ENCODE measurements at places on chromosomes 3 and 15.
A peak's percentile ranks its signal among the peaks of the same experiment; 100 is the strongest.

GRCh38 chr3:184334470-184335158 is 2.8 kb upstream of the FAM131A start:
- peak; percentile 20 for DNase-seq

- DNase-seq = no peak
Measured at GRCh38 chr3:62144482-62144881, 228.9 kb downstream of the FEZF2 start.

DNA sequence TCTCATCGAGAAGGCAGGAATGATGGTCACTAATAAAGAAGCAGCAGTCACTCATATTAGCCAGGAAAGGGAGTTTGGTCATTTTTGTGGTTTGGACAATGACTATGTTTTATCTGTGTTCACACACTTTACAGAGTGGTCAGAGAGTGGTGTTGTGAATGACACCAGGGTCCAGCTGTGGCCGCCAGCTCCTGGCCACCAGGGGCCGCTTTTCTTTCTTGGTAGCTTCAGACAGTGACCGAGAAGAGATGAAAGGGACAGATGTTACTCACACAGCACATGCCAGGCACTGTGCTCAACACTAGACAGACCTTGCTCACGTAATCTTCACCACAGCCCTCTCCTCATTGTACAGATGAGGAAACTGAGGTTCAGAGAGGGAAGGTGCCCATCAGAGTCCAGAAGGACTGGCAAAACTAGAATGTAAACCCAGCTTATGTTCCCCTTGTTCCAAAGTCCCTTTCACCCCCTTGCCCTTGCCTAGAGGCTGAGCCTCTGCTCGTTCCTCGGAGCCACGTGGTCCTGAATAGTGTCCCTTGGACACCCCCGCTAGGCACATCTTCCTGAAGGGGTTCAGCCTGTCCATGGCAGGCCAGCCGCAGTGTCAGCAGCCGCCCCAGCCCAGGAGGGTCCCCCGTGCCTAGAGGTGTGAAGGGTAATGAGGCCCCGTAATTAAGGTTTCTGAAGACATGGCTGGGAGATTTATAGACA is 55.6 kb downstream of the CYP11A1 start:
- no peak for DNase-seq

GRCh38 chr3:117989982-117990381 is 1044.7 kb downstream of the IGSF11 start:
- DNase-seq = no peak

DNA sequence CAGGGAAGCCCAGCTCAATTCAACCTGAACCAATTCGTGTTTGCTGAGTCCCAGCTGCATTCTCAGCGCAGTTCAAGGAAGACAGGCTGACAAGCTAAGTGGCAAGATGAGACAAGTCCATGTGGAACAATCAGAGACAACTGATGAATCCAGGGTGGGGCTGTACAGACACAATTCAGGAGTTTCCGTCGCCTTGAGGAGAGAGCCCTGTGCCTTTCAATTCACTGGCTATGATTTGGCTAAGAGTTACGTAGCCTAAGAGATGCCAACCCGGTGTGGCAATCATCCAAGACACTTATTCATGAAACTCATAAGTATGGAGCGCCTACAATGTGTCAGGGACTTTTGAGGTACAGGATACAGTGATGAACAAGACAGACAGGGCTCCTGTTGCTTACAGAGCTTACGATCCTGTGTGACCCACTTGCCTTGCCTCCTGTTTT is 15.5 kb upstream of the ZBED2 start:
- no peak for DNase-seq

GRCh38 chr3:79159736-79160135 is 608.1 kb downstream of the ROBO1 start:
- no peak for DNase-seq

- no peak for DNase-seq
Measured at GRCh38 chr3:31704591-31705179, 172.0 kb downstream of the STT3B start.

DNA sequence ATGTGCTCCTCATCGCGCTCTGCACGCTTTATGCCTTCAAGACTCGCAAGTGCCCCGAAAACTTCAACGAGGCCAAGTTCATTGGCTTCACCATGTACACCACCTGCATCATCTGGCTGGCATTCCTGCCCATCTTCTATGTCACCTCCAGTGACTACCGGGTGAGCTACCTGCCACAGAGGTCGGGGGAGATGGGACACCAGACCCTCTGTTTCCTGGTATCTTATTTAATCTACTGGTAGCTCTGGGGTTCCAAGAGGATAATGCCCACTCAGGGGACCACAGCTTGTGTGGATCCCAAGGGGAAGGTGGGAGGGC is 9.1 kb downstream of the GRM2 start:
- no peak for DNase-seq

GRCh38 chr3:109337393-109337792 is at the start of gene DPPA4:
Gene DPPA4, minus strand, starts transcription at chr3:109337546. Its CDS starts 29 bp downstream, at chr3:109337517.
- DNase-seq = no peak

DNA sequence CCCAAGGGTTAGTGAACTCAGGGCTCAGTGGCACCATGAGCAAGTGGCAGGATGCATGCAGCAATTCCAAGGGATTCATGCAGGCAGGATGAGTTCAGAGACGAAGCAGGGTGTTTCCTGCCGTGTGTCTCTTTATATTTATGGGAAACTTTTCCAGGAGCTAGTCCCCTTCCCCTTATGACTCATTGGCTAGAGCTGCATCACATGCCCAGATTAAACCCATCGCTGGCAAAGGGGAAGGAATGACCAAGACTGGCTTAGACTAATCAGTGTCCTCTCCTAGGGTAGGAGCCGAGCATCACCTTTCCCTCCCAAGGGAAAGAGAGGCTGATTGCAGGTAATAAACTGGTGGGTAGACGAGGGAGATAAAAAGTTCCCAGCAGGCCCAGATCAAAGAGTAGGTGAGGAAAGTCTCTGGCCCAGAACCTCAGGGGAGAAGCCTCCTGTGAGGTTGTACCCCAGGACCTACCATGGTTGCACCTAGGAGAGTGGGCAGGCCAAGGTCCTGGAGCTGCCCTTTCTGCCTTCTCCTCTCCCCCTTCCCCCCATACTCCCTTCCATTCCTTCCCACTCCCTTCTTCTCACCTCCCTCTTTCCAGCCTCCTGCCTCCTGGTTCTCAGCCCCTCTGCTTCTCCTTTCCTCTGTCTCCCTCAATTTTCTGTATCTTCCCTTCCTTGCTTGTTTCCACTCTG is 67.8 kb upstream of the ITGA11 start:
- DNase-seq = no peak

- no peak for DNase-seq
Measured at GRCh38 chr15:40100123-40100946, 8.3 kb downstream of the BMF start.

DNA sequence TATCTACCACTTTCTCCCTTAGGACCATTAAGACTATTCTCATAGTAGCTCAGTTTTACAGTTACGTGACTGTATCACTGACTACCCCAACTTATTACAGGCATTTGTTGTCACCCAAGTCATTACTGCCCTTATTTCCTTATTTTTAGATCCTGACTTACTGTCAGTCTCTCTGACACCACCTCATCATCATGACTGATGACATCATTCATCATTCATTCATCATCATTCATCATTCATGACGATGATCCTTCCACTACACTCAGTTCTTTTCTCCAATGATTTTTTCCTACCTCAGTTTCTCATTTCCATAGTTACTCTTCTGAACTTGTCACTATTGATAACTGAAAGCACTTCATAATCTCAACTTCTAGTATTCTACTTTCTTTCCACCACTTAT is 83.8 kb downstream of the ADAM10 start:
- DNase-seq = no peak

GRCh38 chr3:31687020-31687802 is 154.5 kb downstream of the STT3B start:
- DNase-seq = no peak

DNA sequence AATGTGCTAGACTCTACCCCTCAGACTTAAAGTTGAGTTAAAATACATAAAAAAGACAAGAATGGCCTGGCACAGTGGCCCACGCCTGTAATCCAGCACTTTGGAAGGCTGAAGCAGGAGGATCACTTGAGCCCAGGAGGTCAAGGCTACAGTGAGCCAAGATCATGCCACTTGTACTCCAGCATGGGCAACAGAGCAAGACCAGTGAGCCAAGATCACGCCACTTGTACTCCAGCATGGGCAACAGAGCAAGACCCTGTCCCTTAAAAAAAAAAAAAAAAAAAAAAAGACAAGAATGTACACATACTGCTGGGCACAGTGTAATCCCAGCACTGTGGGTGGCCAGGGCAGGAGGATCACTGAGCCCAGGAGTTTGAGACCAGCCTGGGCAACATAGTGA is 17.4 kb downstream of the DIS3L start:
- DNase-seq = no peak

DNA sequence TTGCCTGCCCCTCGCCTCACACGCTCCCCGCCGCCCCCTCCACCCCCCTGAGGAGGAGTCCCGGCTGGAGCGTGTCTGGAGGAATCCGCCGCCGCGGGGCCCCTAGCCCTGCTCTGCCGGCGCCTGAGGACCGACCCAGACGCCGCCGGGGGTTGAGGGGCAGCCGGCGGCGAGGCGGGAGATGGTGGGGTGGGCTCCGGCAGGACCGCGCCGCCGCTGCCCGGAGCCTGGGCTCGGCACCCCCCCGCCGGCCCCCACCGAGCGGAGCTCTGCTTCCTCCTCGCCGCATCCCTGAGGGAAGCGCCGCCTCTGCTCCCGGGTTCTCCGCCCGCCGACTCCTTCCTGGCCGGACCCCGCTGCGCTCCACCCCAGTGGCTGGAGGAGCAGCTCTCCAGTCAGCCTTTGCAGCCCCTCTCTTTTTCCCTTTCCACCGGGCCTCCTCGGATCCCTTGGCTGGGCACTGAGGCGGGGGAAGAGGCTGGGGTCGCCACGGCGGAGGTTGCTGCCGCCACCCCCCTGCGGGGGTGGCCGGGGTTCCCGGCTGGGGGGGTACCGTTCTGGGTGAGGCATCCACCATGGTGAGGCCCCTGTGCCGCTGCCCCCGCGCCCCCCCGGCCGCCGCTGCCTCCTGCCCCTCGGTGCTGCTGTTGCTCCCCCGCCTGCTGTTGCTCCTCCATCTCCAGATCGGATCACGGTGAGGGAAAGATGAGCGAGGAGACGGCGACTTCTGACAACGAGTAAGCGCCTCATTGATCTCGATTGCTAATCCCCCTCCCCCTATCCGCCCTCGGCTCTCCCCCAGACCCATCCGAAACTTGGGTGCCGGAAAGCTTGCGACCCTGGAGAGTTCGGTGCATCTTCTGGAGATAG is at the start of gene SPRED1:
Gene SPRED1 (plus strand): TSS at position 356 of the 870 bp plus-strand sequence. CDS start 350 bp downstream, at position 706.
- no peak for DNase-seq

DNA sequence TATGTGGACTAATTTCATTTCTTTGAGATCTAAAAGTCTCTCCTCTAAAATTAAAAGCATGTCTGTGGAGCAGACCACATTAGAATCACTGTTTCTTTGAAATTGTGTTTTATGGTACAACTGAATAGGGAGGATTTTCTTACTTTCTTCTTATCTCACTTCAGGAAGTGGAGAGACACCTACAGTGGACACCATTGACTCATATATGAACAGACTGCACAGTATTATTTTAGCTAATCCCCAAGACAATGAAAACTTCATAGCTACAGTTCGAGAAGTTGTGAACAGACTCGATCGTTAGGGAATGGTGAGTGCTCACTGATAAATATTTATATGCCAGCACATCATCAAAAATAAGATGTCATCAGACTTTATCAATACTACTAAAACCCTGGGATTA is 58.3 kb downstream of the HMG20A start:
- DNase-seq = no peak

GRCh38 chr15:26098801-26099200 is 235.7 kb upstream of the ATP10A start:
- no peak for DNase-seq

DNA sequence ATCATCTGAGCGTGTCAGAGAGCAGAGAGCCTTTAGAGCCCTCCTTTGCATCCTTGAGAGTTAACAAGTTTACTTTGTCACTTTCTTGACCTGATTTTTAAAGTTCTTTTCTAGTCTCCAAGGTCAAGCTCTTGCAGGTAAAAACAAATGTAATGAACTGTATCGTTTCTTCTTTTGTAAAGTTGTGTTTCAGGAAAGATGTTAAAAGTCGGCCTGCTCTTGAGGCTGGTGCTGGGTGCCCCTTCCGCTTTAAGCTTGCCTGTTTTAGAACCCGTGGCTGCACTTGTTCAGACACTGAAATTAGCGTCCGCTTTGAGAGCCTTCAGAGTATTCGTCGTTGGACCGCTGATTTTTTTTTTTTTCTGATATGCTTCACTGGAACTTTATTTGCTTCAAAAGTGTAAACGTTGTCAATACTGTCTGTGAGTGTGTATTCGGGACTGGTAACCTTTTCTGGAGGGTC is 52.6 kb upstream of the ULK4 start:
- no peak for DNase-seq

GRCh38 chr15:69852482-69852881 is 245.2 kb downstream of the TLE3 start:
- DNase-seq = no peak

Measured in activated CD8-positive, alpha-beta memory T cell treated with anti-CD3 and anti-CD28 coated beads for 1 hour (primary cell).